ENCODE measurements at places on chromosomes 4 and X.
A peak's percentile ranks its signal among the peaks of the same experiment; 100 is the strongest.

DNA sequence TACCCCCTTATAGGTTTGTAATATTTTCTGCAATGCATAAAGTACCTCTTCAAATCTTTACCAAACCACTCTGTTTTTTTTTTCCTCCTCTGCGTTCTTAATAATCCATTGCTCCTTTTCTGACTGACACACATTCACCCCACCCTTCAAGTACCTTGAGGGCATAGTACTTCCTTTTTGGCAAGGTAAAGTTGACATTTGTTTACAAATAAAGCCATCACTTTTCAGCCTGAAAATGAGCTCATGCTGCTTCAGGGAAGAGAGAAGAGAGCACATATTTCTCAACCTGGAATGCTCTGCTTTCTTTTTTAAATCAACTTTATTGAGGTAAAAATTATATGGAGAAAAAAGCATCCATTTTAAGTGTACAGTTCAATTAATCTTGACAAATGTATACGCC is 113.9 kb downstream of the AGTR2 start:
- no peak for DNase-seq

GRCh38 chr4:83906561-83906960 is 370.7 kb downstream of the GPAT3 start:
- DNase-seq, result no peak

DNA sequence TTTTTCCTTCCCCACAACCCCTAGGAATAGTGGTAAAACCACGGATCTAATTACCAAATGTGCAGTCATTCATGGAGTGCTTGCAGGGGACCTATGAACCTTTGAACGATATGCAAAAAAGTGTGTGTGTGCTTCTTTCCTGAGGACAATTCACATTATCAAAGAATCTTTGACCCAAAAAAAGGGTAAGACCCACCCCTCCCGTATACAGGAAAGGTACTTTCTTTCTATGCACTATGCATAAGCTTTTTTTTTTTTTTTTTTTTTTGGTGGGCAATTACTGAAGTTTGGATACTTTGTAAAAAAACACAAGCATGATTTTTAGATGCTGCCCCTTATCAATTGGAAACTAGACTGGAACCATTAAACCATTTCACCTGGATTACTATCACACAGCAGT is 31.4 kb downstream of the SPRY1 start:
- no peak for DNase-seq

DNA sequence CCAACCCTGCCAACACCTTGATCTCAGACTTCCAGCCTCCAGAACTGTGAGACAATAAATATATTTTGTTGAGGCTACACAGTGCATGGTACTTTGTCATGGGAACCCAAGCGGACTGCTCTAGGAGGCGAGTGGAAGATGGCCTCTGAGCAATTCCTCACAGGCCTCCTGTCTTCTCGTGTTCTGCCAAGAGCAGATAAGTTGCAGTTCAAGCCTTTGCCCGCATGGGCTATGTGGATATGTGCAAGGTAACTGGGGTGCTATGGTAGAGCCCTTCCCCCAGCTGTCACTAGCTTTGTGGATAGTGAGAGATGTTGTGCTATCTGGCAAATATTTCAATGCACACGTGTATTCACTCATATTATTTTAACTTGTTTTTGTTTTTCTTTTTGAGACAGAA is 156.0 kb upstream of the BCOR start:
- DNase-seq, result no peak

DNA sequence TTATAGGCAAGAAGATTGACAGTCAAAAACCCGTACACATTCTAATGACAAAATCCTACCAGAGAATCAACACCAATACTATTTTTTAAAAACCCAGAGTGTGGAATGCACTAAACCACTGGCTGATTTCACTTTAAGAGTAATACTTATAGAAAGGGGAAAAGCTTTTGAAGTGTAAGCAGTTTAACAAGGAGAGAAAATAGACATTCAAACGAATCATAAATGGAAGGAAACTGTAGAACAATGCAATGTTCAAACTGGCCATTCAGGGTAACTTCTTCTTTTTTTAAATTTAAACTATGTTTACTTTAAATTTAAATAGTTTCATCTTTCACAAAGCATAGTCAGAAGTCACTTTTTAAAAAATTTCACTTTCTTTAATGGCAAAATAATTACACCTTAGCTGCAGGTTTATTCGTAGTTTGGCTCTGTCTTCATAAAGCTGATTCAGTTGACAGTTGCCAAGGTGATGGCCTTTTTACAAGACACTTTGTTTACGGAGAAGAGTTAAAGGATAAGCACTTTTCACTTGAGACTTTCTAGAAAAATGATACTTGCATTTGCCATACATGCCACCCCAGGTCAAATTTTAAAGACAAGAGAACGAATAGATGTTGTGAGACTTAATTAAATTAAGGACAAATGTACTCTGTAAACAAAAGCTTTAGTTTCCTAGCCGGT is 82.4 kb upstream of the KLF3 start:
- no peak for DNase-seq

DNA sequence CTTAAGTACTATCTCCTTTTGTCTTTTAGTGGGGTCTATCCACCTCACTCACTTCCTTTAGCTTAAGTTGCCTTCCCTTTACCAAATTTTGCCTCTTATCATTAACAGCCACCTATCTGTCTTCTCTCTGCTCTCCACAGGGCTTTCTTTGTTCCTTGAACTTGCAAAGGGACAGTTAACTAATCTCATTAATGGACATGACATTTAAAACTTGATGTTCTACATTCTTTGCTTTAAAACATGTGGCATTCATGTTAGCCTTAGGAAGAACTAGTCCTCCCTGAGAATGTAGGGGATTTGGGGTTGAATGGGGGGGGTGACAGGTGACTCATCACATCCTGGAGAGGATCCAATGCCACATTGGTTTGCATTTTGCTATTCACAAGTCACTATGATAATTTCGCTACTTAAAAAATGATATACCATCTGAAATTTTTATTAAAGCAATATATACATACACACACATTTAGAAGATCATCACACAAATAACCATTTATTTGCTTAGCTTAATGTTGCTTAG is 41.0 kb upstream of the DMD start:
- DNase-seq, result no peak

DNA sequence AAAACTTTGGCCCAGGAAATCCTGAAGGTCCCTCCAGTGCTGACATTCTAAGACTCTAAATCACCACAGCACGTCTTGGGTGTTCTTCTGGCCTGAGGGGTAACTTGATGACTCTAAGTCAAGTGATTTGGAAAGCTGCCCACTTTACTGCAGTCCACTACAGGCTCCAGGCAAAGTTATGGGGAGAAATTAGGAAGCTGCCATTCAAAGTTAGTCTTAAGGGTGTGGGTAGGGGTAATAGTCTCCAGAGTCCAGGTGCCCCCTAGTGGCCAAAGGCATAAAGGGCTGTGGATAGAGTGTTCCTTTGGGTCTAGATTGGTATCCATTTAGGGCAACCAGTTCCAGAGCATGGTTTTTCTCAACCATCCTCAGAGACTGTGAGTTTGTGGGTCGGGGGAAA is 38.7 kb upstream of the SLC16A2 start:
- DNase-seq, result peak; percentile 29

GRCh38 chrX:29662759-29663503 is 552.4 kb upstream of the MAGEB2 start:
- peak; percentile 83 for DNase-seq

GRCh38 chrX:97315939-97316338 is 432.2 kb downstream of the RPA4 start:
- no peak for DNase-seq

DNA sequence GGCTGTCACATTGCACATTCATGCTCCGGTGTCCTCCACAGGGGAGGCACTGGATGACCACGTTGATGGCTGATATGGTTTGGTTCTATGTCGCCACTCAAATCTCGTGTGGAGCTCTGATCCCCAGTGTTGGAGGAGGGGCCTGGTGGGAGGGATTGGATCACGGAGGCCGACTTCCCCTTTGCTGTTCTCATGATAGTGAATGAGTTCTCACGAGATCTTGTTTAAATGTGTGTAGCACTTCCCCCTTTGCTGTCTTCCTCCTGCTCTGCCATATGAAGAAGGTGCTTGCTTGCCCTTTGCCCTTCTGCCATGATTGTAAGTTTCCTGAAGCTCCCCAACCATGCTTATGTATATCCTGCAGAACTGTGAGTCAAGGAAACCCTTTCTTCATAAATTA is 22.3 kb upstream of the NAT8L start:
- DNase-seq, result no peak

GRCh38 chr4:158395889-158396288 is 125.8 kb upstream of the RXFP1 start:
- no peak for DNase-seq

GRCh38 chr4:14994242-14994641 is 8.0 kb upstream of the CPEB2 start:
- DNase-seq, result no peak

GRCh38 chr4:53424280-53424679 is 46.8 kb downstream of the FIP1L1 start:
- DNase-seq, result no peak

- DNase-seq, result no peak
Observed at GRCh38 chr4:167129146-167129545, 105.1 kb downstream of the SPOCK3 start.

GRCh38 chr4:38993683-38994082 is 38.5 kb downstream of the TMEM156 start:
- no peak for DNase-seq

DNA sequence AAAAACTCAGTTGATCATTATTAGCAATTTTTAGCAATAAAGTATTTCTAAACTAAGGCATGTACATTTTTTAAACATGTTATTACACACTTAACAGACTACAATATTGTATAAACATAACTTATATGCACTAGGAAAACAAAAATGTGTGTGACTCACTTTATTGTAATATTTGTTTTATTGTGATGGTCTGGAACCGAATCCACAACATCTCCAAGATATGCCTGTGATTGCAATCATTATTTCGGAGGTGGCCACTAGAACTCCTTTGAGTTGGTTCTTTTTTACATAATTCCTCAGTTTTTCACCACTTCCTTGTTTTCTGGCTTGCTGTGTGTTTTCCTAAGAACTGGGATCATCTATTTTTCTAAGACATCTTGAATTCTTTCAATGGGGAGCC is 53.7 kb downstream of the FBXW7 start:
- no peak for DNase-seq

GRCh38 chrX:41384051-41384705 is 50.2 kb downstream of the DDX3X start:
- peak; percentile 3 for DNase-seq

DNA sequence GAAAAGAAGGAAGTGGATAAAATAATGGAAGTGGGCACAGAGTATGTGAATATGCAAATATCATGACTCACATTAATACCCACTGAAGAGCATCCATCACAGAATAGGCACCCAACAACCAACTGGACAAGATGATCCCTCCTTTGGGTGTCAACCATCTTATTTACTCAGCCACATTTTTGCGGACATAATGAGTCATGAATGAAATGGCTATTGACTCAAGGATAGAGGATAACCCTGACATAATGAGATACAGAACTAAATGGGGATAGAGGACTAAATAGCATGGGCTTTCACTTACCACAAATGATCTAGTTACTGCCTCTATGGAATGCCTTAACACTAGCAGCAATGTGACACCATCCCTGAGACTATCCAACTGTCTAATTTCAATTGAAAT is 224.7 kb downstream of the ANTXR2 start:
- no peak for DNase-seq

DNA sequence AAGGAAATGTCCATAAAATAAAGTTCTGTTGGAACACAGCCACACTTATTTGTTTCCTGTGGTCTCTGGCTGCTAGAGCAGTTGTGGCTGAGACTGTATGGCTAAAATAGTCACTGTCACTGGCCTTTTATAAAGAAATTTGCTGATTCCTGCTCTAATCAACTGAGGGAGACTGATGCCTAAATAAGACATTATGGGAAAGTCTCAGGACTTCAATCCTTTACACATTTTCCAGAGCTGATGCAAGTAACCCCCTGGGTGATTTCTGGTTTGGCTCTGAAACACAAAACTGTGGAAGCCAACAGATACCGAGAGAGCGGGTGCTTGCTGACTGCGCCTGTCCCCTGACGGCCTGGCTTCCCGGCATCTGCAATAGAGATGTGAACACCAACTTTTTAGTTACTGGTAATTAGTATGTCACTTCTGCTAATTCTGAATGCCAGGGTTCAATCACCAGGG is 64.0 kb downstream of the POLR2B start:
- DNase-seq, result peak; percentile 64

GRCh38 chr4:56197387-56197786 is 189.9 kb downstream of the AASDH start:
- DNase-seq, result peak; percentile 8

DNA sequence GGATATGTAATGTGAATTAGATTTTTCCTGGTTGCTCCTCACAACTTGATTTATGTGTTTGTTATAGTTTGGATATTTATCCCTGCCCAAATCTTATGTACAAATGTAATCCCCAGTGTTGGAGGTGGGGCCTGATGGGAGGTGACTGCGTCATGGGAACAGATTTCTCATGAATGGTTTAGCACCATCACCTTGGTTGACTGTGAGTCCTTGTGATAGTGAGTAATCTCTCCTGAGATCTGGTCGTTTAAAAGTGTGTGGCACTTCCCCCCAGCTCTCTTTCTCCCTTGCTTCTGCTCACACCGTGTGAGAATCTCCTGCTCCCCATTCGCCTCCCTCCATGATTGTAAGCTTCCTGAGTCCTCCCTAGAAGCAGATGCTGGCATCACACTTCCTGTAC is 2.2 kb downstream of the MID2 start:
- DNase-seq, result no peak

DNA sequence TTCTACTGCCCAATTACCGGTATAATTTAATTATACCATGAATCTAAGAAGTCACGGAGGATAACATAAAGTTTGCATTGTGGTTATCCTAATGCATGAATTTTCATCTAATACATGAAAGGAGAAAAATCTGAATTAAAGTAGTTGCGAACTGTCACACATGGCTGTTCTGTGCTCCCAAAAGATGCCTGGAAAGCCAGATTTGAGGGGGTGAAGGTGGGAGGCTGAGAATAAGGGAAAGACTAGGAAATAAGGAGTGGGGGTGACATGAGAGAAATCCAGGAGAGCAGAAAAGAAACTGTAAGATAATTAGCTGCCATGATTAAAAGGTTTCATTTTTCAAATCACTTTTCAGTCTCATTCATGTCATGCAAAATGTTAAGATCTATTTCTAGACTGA is 1582.7 kb downstream of the STIM2 start:
- no peak for DNase-seq

DNA sequence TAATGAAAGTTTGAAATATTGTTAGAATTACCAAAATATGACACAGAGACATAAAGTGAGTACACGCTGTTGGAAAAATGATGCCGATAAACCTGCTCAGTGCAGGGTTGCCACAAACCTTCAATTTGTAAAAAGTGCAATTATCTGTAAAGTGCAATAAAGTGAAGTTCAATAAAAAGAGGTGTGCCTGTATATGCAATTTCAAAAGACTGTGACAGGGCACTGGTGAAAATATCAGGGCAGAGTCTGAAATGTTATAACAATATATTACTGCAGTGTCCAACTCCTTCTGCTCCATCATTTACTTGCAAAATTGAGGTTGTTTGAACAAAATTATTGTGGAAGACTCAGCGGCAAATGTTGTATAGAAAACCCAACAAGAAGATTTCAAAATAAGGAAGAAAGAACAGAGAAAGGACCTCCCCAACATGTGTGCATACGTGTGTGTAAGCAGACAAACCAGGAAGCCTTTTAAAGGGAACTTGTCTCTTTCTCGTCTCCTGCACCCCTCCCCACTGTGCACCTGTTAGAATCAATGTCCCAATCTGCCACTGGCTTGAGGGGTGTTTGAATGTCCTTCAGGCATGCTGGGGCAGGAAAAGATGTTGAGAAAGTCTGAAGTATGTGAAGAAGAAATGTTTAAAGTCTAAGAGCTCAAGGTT is 96.2 kb downstream of the MAOB start:
- DNase-seq, result no peak

- no peak for DNase-seq
Observed at GRCh38 chr4:99028187-99028586, 32.7 kb downstream of the METAP1 start.

All from astrocyte of the cerebellum (primary cell).